ENCODE measurements at places on chromosomes 7 and 10.

DNA sequence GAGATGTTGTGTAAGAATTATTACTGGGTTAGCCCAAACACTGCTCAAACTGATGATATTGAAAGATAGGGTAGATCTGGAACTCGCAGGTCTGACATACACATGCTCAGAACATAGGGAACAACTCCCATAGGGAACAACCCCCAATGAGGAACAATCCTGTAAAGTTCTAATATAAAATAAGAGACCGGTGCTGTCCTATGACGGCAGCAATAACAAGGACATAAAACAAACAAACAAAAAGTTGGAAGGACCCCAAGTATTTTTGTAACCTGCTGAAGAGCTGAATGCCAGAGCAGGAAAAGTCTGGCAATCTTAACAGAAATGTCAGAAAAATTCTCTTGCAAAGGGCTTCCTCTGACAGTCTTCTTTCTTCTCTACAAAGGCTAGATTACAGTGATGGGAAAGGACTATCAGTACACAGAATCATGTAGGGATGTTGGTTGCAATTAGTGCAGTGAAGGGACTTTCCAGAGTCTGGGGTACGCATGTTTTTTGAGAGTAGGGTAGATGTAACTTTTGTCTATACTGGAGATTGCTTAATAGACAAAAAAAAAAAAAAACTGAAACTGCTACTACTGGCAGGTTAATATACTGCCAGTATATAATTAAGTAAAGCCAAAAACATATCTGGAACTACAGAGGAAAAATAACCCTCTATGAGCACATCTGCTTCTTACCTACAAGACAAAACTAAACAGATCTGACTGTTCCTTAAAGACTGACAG lies 35.5 kb downstream of the IDE start:
- DNase-seq, result no peak

GRCh38 chr10:43380610-43381222 lies 9.3 kb downstream of the FXYD4 start:
- no peak for DNase-seq

DNA sequence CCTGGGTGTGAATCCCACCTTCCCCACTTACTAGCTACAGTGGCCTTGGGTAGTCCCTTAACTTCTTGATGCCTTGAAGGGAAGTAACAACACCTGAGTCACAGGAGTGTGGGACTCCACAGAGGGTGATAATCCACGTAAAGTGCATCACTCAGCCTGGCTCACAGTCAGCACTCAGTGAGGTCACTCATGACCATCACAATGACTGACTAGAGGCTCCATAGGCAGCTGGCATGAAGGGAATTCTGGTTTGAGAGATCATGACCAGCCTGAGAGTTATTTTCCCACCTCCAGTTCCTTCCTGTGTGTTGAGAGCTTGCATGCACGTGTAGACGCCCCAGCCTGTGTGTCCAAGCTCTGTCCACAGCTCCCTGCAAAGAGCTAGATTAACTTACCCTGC lies 34.8 kb downstream of the NEUROG3 start:
- no peak for DNase-seq

DNA sequence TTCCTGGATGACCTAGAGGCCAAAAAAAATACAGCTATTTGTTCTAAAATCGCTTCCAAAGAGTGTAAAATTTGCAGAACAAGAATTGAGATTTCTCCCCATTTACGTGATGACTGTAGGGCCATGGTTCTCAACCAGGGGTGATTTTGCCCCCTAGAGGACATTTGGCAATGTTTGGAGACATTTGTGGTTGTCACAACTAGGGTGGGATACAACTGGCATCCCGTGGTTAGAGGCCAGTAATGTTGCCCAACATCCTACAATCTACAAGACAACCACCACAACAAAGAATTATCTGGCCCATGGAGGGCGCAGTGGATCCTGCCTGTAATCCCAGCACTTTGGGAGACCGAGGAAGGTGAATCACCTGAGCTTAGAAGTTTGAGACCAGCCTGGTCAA lies 22.8 kb upstream of the MALSU1 start:
- no peak for DNase-seq

GRCh38 chr10:105643660-105644059 lies 1002.6 kb downstream of the SORCS3 start:
- no peak for DNase-seq

DNA sequence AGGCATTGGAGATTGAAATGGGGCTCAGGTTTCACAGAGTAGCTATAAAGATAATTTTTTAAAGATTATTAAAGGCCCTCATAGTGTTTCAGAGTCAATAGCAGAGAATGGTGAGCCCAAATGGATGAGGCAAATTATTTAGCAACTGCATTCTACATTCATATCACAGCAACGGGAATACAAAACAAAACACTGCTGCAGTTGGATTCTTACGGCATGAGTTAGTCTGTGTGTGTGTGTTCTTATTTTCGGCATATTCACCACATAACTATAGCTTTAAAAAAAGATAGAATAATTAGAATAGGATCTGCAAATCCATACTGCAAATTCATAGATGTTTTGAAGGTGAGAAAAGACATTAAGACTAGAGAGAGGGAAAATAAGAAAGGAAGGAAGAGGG lies 66.0 kb downstream of the SUGCT start:
- DNase-seq, result no peak

- no peak for DNase-seq
Observed at GRCh38 chr7:111678281-111678680, 116.0 kb upstream of the IMMP2L start.

GRCh38 chr7:140640060-140640637 lies 464 bp downstream of the DENND2A start:
- DNase-seq, result peak; percentile 55

All from WERI-Rb-1 (cell line).